ENCODE measurements at places on chromosomes 12 and 14.

DNA sequence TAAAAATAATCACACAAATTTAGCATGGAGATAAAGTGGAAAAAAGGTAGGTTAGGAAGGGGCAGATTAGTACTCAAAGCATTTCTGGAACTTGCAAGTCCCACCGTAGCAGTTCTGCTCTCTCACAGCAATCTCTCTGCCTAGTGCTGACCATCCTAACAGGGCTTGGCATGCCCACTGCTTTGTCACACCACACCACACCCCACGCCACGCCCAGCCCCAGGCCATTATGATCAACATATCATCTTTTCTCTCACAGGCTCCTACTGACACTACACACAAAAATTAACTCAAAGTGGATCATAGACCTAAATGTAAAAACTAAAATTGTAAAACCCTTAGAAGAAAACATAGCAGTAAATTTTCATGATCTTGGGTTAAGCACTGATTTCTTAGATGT is 273.7 kb downstream of the DAD1 start:
- DNase-seq, result no peak

DNA sequence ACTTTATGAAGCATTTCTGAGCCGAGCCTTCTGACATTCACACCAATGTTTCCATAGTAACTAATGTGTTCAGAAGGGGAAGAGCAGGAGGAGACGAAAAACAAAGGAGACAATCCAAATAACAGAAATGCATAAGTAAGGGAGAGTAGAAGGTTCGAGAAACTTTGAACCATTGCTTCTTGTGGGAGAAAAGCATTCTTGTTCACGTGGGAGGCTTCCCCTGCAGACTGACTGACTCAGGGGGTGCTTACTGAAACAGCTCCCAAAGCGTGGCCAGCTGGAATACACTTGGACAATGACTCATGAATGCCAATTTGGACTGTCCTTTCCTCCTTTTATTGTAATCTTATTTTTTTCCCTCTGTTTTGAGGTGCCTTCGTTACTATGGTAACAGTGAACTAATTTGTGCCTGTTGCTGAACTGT is 73.9 kb downstream of the NEDD1 start:
- peak; percentile 47 for DNase-seq

DNA sequence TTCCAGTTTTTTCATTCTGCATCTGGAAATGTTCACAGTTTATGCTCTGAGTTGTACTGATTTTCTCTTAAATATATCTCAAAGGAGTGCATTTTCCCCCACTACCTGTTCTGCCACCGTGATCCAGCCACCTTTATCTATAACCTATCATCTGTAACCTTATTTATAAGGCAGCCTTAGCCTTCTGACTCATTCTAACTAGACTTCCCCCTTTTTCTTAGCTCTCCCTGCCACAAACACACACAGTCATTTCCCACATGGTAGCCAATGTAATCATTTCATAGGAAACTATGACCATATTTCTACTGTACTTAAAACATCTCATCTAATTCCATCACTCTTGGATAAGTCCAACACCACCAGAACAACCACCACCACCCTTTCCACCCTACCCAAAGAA is 10.8 kb upstream of the GYS2 start:
- no peak for DNase-seq

- DNase-seq, result no peak
Observed at GRCh38 chr14:70257526-70257925, 68.8 kb upstream of the SLC8A3 start.

DNA sequence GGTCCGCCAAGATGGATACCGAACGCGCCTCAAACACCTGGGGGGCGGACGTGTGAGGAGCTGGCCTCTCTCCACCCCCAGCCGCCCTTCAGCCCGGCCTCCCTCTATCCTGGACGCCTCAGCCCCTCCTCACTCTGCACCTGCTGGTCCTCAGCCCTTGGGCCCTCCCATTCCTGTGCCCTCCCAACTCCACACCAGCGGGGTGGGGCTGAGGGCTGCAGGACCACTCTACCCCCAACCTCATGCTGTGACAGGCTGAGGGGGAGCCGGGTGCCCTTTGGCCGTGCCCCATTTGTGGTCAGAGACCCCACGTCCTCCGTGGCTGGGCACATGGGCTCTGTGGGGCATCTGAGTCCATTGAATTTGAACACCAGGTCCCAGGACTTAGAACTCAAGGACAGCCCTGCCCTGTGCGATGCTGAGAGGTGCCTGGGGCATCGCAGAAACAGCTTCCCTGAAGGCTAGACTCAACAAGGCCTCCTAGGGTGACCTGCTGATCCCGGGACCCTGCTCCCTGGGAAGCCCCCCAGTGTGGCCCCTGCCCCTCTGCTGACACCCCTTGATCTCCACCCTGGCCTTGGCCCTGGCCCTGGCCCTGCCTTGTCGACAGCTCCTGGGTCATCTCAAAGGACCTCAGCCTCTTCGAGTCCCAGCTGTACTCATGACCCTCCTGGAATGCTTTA is 82.0 kb upstream of the SFSWAP start:
- no peak for DNase-seq

DNA sequence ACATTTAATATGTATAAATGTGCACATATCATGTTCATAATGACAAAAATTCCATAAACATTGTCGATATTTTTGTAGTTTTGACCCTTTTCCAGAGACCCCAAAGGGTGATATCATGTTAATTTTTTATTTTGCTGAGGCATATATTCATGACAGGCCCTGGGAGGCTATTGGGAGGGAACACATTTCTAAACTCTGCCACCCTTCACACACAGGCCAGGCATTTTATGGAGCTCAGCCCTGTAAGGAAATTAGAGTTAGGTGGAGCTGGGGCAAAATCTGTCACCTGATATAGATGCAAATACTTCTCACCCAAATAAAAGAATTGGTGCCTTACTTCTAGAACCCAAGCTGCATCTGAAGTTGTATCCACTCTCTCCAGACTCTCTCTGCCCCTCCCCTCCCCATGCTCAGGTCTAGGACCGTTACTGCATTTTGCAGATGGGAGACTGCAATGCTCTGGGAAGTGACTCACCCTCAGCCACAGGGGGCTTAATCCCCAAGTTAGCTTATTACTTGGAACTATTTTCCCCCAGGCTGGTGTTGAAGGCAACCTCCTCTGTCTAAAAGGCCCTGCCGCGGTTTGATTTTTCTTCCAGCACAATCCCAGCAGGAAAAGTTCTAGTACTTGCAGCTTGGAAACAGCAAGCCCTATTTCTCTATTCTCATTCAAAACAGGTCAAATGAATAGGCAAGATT is 238.9 kb downstream of the EMP1 start:
- no peak for DNase-seq

DNA sequence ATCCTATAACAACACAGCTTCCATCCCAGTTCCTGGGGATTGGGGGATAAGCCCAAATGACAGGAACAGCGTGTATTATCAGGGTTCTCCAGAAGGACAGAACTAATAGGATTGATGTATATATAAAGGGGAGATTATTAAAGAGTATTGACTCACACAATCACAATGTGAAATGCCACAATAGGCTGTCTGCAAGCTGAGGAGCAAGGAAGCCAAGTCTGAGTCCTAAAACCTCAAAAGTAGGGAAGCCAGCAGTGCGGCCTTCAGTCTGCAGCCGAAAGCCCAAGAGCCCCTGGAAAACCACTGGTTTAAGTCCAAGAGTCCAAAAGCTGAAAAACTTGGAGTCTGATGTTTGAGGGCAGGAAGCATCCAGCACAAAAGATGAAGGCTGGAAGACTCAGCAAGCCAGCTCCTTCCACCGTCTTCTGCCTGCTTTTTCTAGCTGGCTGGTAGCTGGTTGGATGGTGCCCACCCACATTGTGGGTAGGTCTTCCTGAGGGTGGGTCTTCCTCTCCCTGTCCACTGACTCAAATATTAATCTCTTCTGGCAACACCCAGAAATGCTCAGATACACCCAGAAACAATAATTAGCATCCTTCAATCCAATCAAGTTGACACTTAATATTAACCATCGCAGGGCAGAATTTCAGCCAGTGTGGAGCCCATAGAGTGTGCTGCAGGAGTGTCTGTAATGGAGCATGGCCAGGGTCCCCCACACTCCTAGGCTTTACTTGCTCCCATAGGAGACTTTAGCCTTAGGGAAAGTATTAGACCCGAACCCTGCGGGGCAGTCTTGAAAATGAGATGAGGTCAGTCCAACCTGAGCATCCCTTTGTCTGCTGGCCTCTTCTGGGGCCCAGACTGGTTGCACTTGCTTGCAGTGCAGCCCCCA is 111.1 kb downstream of the SINHCAF start:
- DNase-seq, result no peak

- no peak for DNase-seq
Observed at GRCh38 chr14:69490219-69490918, 5.8 kb downstream of the PLEKHD1 start.

DNA sequence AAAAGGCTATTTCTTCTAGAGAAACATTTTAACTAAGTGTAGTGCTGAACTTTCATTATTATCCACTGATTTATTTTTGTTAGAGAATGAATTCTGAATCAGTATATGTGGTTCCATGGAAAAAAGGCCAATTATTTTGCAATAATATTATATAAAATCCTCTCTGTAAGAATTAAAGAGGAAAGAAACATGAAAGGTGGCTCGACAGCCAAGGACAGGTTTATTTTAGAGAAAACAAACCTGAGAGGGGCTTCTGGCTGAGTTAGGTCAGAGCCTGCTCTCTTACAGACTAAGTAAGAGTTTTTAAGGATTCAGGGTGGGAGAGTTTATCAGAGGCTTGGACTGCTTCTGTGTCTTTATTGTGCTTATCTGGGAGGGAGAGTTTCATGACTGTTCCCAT is 46.7 kb upstream of the GUCY2C start:
- DNase-seq, result no peak

GRCh38 chr12:94674051-94674451 is 23.7 kb upstream of the TMCC3 start:
- DNase-seq, result no peak

- no peak for DNase-seq
Observed at GRCh38 chr12:3683670-3684069, 69.2 kb downstream of the CRACR2A start.

DNA sequence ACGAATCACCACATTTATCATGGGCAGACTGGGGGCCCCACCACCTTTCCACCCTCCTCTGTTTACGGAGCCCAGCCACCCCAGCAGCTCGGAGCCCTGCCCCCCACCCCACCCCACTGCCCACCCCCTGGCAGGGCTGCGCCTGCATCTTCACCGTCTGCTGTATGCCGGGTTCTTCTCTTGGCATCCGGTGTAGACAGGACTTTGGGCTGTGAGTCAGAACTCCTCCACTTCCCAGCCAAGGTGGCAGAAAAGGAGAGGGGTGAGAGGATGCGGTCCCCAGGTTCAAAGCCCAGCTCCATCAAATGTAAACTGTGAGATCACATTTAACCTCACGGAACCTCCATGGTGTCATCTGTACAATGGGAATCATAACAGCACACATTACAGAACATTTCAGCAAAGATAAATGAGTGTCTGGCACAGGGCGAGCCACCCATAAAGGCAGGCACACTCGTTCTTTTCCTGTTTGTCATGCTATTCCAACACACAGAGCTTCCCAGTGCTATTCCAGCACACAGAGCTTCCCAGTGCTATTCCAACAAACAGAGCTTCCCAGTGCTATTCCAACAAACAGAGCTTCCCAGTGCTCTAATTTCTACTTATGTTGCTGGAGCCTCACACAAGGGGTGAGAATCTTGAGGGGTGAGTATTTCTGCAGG is 292.7 kb upstream of the RTL1 start:
- DNase-seq, result no peak

GRCh38 chr12:95368931-95369330 is 105.0 kb upstream of the METAP2 start:
- DNase-seq, result no peak

DNA sequence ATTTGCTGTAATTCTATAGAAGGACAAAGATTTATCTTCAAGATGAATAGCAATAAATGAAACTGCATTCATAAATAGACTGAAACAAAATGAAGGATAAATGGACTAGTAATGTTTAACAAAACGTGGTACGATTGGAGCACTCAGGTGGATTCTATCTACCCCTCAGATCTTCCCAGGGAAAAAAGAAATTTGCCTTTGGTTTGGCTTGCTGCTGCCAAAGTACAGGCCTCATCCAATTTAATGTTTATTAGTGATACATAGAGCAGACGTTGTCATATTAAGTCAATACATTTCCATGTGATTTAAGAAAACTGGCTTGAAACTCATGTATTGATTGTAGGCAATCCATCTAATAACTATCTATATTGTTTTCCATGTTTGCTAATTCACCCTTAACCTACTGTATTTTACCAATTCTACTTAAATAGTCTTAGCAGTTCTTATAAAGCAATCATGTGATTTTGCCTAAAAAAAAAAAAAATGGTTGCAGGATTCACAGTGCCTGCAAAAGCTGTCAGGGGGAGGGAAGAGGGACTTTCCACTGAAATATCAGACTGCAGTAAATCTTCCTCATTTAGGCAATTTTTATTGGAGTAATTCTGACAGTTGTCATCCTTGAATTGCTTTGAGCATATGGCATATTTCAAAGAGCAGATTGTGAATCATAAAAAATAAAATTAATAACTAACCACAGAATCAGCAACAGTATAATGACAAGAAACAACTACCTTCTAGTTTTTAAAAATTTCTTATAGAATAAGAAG is 242.2 kb upstream of the NPAS3 start:
- DNase-seq, result no peak

GRCh38 chr14:45095143-45095542 is 11.2 kb downstream of the PRPF39 start:
- no peak for DNase-seq

GRCh38 chr12:60872219-60872618 is 1276.4 kb downstream of the SLC16A7 start:
- DNase-seq, result no peak

GRCh38 chr12:18747895-18748294 is 10.0 kb downstream of the CAPZA3 start:
- peak; percentile 97 for DNase-seq

- no peak for DNase-seq
Observed at GRCh38 chr14:52949711-52950409, 990 bp downstream of the FERMT2 start.

DNA sequence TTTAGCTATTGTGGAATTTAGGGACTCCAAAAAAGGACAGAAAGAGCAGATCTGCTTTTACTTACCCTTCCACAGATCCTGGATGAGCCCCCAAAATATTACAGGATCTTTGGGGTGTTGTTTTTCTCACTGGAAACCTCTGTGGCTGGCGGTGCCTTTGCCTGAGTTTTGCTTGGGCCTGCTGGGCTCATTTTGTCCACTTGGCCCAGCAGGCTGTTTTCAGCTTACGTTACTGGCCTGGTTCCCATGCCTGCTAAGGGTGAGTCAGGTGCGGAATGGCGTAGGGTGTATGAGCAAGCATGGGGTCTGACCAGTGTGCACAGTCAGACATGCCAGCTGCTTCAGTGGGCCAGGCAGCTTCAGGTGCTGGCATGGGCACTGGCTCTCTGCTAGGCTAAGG is 45.8 kb downstream of the HSD17B6 start:
- no peak for DNase-seq

- no peak for DNase-seq
Observed at GRCh38 chr12:105504286-105504685, 173.8 kb downstream of the C12orf75 start.
